Activated T-helper 1 cell treated with anti-CD3 and anti-CD28 coated beads, Interleukin-12 subunit alpha, Interleukin-12 subunit beta, Interleukin-2, Interleukin-4 antibody, amounts not matched to agents 30 ng/mL and 10 ng/mL and 1 ng/mL, durations not matched to agents 14 hours and 24 hours and 36 hours (primary cell): ENCODE measurements at places on chromosomes 2 and 18.

DNA sequence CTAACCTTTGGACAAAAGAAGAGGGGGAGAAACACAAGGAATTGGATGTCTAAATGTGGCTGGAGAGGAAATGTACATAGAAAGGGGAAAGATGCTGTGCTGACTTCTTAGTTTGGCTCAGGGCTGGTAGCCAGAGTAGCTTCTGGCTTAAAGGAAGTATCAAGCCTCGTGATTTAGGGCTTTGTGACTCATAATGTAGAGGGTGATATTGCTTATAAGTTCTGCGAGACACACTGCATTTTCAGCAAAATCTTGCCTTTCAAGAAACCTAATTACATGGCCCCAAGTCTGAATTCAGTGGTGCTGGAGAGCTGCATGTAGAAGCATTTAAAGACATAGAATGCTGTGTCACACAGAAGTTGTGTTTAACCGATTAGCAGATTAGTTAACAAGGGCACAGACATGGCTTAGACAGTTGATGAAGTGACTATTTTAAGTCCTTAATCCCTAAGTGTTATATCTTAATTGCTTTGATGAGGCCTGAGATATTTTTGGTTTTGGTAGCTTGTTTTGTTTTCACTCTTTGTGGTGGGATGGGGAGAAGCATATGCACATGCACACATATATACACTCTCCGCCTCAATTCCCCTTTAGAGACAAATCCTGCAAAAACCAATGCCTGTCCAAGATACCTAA, 66.4 kb downstream of the EPAS1 start:
- peaks cover 9% of the 10 kb centered on the region for H3K36me3 ChIP-seq
- peak overlapping the region; percentile 3 for H3K4me3 ChIP-seq

GRCh38 chr18:47791461-47791985, 138.9 kb downstream of the SMAD2 start:
- no peak overlapping the region for H3K4me3 ChIP-seq
- no peak for DNase-seq
- H3K4me1 ChIP-seq, result no peaks in the 10 kb centered on the region
- peaks cover 9% of the 10 kb centered on the region for H3K27me3 ChIP-seq
- no peaks in the 10 kb centered on the region for H3K36me3 ChIP-seq

DNA sequence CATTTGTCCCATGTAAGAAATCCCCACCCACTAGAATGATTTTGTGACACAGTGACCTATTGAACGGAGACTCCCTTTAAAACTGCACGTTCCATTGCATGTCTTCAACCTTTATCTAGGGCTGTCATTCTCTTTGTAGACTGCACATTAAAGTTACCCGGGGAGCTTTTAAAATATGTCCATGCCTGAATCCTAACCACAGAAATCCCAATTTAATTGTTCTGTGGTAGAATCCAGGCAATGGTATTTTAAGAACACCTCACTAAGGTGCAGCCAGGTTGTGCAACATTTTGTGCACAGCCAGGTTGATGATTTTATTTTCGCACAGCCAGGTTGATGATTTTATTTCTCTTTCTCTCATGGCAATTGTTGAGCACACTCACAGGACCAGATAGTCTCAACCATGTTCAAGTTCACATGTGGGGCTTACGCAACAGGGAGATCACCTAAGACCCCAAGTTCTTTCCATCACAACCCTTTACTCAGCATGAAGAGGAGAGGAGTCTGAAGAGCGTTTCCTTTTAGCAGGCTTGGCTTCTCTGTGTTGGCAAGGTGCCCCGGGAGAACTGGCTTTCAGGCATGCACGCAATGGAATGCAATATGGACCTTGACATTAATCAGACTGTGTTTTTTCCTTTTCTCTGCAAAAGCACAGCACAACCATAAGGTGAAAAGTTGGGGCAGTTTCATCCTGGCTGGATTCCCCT, 467.3 kb upstream of the ETAA1 start:
- no peaks in the 10 kb centered on the region for H3K27me3 ChIP-seq
- H3K4me1 ChIP-seq, result no peaks in the 10 kb centered on the region
- DNase-seq, result no peak
- no peak overlapping the region for H3K27ac ChIP-seq
- H3K4me3 ChIP-seq, result no peak overlapping the region

DNA sequence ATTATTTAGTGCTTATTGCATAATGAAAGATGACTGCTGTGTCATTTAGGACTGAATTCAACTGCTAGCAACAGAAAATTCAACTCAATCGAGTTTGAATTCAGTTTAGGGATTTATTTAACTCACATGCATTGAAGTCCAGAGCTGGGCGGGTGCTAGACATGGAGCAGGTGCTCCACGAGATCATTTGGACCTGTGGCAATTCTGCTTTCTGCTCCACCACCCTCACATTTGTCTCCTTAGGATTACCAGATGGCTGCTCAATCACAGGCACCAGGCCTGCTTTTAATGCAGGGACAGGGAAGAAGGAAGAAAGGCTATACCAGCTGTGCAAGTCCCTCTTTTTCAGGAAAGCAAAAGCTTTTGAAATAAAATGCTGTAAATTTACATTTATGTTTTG, 572.9 kb upstream of the SLC8A1 start:
- DNase-seq, result no peak
- no peaks in the 10 kb centered on the region for H3K36me3 ChIP-seq
- no peaks in the 10 kb centered on the region for H3K4me1 ChIP-seq

DNA sequence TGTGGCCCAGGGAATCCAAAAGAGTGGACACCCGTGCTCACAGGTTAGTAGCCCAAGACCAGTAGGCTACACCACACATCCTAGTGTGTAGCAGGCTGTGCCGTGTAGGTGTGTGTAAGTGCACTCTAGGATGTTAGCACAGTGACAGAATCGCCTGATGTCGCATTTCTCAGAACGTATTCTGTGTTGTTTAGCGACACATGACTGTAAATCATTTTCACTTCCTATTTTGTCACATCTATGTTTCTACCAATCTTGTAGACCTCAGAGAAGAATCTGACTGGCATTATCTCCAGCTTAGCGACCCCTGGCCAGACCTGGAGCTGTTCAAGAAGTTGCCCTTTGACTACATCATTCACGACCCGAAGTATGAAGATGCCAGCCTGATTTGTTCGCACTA, 45.1 kb downstream of the NTSR2 start:
- H3K4me3 ChIP-seq, result no peak overlapping the region
- peaks cover 2% of the 10 kb centered on the region for H3K27me3 ChIP-seq
- H3K4me1 ChIP-seq, result no peaks in the 10 kb centered on the region
- no peak overlapping the region for H3K27ac ChIP-seq
- H3K36me3 ChIP-seq, result no peaks in the 10 kb centered on the region

- H3K27ac ChIP-seq, result no peak overlapping the region
- H3K36me3 ChIP-seq, result no peaks in the 10 kb centered on the region
- H3K27me3 ChIP-seq, result peaks cover 6% of the 10 kb centered on the region
- H3K4me3 ChIP-seq, result no peak overlapping the region
Observed at GRCh38 chr2:199777315-199777714, 73.7 kb downstream of the FTCDNL1 start.

GRCh38 chr2:170255971-170256370, 78.0 kb downstream of the MYO3B start:
- no peak for DNase-seq
- H3K4me1 ChIP-seq, result no peaks in the 10 kb centered on the region
- H3K4me3 ChIP-seq, result no peak overlapping the region
- H3K27ac ChIP-seq, result no peak overlapping the region
- H3K27me3 ChIP-seq, result peaks cover 13% of the 10 kb centered on the region

DNA sequence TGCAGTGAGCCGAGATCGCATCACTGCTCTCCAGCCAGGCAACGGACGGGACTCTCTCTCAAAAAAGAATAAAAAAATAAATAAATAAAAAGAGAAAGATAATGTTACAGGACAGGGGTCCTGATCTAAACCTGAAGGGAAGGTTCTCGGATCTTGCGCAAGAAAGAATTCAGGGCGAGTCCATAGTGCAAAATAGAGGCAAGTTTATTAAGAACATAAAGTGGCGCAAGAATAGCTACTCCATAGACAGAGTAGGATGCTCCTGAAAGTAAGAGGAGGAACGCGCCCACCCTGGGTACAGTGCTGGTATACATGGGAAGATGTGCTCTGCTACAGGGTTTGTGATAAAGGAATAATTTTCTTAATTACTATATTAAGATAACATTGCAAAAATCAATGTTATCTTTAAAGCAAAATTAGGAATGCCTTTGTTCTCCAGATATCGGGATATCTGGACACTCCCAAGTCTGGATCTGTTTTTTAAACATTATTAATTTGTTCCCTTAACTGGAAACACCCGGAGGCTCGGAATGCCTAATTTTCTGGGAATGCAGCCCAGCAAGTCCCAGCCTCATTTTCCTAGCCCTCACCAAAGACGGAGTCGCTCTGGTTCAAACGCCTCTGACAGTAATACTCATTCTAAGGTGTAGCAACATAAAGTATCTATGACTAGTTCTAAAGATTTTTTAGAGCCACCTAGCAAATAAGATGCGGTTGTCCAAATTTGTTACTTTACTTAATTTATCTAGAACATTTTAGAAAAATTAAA, 38.8 kb downstream of the ACSL3 start:
- no peaks in the 10 kb centered on the region for H3K36me3 ChIP-seq
- H3K27me3 ChIP-seq, result no peaks in the 10 kb centered on the region
- no peak overlapping the region for H3K4me3 ChIP-seq
- peaks cover 6% of the 10 kb centered on the region for H3K4me1 ChIP-seq
- no peak overlapping the region for H3K27ac ChIP-seq

GRCh38 chr2:10303694-10304378, 1.1 kb downstream of the HPCAL1 start:
- DNase-seq, result peak; percentile 39
- H3K4me1 ChIP-seq, result peaks cover 67% of the 10 kb centered on the region

DNA sequence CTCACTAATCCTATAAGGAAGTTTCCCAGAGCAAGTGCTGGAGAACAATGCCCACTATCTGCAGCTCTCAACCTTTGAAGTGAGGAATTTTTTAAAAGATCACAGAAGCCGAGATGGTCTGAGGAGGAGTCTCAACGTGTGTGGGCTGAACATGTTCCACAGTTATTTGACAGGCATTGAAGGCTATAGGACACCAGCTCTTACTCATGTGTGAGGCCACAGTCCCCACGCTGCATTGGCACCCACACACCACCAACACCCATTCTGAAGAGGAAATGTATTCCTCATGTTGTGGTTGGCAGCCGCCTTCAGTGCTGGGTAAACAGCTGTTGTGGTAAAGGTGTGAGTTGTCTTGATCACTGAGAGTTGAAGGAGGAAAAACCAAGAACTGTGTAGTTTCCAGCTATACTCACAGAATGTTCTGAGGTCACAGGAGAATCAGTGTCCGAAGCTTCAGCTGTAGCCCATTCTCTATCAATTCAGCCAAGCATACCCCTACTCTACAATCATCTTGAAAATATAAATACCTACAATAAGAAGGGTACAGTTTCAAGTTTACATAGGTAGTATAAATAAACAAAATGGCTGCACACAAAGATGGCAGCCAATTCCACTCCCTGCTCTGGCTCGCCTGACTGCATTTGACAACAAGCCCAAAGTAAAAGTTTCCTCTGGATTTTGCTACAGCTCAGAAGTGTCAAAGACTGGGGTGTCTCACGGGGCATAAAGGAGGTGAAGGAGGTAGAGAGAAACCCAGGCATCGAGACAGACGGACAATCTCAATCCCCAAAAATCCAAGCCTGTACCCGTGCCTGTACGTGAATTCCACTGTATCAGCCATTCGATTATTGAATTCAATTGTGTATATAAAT, 12.1 kb downstream of the CD226 start:
- H3K36me3 ChIP-seq, result peaks cover 38% of the 10 kb centered on the region
- H3K4me3 ChIP-seq, result no peak overlapping the region
- H3K27me3 ChIP-seq, result peaks cover 2% of the 10 kb centered on the region
- no peak overlapping the region for H3K27ac ChIP-seq

GRCh38 chr2:121363632-121364420, 78.8 kb upstream of the TFCP2L1 start:
- peaks cover 30% of the 10 kb centered on the region for H3K36me3 ChIP-seq
- DNase-seq, result no peak
- peak overlapping the region; percentile 18 for H3K27ac ChIP-seq
- no peak overlapping the region for H3K4me3 ChIP-seq
- H3K27me3 ChIP-seq, result no peaks in the 10 kb centered on the region

DNA sequence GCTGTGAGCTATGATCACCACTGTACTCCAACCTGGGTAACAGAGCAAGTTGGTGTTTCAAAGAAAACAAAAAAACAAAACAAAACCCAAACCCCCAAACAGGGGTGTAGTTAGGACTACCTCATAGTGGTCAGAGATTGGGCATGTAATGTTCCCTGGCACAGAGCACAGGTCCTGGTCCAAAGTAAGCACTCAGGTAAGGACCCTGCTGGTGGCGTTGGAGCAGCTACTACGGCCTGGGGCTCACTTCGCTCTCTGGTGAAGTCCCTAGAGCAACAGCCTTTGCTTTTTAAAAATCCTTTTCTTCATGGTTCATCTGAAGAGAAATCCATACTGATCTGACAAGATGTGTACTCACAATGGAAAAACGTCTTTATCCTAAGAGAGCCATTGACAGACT, 130.4 kb downstream of the ZNF236 start:
- H3K27ac ChIP-seq, result no peak overlapping the region
- H3K4me3 ChIP-seq, result no peak overlapping the region

GRCh38 chr2:64780041-64780440, 126.3 kb upstream of the SERTAD2 start:
- no peaks in the 10 kb centered on the region for H3K4me1 ChIP-seq
- no peak for DNase-seq
- H3K27ac ChIP-seq, result no peak overlapping the region
- peaks cover 7% of the 10 kb centered on the region for H3K27me3 ChIP-seq
- H3K36me3 ChIP-seq, result peaks cover 2% of the 10 kb centered on the region
- no peak overlapping the region for H3K4me3 ChIP-seq

DNA sequence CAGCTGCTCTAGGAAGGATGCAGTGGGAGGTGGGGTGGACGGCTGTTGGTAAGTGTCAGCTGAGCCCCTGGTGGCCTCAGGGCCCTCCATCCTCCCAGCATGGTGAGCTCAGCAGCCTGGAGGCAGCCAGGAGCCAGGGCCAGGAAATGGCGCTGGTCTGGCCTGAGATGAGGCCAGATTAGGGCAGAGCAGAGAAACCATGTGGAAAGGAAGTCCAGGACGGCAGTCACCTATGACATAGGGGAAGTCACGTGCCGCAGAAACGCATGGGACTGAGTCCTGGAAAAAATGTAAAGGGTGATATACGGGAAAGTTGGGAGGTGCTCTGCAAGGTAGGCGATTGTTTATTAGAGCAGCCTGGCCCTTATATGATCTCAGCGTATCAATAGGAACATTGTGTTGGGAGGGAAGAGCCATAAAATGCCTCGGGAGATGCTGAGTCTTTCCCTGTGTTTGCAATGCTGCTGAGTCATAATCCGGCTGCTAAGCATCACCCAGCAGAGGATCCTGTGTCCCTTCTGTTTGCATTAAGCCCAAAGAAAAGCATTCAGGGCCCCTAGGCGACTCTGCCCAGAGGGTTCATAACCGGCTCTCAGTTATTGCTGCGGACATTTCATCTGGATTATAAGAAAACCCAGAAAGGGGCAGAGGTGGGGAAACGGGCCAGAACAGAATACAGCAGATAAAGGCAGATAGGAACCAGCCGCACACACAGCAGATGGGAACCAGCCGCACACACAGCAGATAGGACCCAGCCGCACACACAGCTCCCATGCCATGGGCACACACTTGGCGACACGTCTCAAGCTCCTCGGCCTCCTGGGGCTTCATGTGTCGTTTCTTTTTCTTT, 30.3 kb upstream of the B3GNT7 start:
- H3K36me3 ChIP-seq, result no peaks in the 10 kb centered on the region
- no peaks in the 10 kb centered on the region for H3K27me3 ChIP-seq
- no peak overlapping the region for H3K27ac ChIP-seq
- no peak for DNase-seq
